ENCODE measurements at places on chromosomes 13 and 19.

- no peak for DNase-seq
Measured at GRCh38 chr13:110017379-110017778, 231.0 kb upstream of the IRS2 start.

GRCh38 chr19:3780786-3781304 lies 5.3 kb downstream of the MATK start:
- DNase-seq = no peak

- DNase-seq = no peak
Measured at GRCh38 chr13:101915331-101915730, 462.9 kb downstream of the ITGBL1 start.

DNA sequence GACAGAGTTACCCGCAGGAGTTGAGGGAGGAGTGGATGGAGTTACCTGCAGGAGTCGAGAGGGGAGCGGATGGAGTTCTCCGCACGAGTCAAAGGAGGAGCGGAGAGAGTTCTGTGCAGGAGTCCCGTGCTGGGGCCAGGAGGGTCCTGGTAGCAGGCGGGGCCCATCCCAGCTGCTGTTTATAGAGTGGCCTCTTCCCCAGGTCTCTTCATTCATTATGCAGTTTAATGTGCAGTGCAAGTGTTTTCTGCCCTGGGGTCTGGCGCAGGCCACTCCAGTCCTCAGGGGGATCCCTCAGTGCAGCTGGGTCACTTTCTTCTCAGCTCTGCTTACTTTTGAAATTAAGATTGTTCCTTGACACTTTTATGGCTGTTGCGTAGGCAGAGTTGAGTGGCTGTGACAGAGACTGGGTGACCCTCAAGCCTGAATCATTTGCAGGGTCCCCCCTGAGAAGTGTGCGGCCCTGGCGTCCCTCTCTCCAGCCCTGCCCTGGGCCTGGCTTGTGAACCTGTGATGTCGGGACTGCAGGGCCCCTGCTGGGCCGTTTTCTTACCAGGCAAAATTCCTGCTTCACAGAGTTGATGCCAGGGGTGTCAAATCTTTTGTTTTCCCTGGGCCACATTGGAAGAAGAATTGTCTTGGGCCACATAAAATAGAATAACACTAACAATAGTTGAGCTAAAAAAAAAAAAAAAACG lies 17.9 kb downstream of the TFDP1 start:
- DNase-seq = no peak

DNA sequence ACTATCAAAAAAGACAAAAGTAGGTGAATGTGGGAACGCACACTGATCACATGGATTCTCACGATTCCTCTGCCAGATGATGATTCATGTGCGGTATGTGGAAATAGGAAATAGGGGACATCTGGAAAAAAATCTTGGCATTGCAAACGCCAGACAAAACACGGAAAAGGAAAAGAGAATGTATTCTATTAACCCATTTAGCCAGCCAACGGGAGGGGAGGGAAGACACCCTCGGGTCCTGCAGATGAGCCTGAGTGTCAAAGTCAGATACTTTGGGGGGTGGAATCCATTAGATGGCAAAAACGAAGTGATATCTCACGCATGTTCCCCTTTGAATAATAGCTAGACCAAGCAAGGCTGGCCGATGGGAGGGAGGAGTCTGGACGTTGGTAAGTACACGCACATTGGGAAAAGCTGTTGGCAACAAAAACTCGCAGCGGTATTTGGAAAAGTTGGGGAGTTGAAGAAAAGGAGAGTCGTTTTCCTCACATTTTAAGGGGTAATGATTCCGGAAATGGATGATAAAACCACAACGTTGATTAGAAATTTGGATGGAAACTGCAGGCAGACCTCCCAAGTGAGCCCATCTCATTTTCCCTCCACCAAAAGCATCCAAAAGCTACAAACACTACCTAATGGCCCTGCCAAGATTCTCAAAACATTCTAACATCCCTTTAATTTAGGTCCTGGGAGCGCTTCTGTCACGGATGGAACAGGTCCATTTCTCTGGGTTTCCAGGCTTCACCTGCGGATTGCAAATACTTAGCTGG lies 73.6 kb downstream of the COL4A1 start:
- no peak for DNase-seq

DNA sequence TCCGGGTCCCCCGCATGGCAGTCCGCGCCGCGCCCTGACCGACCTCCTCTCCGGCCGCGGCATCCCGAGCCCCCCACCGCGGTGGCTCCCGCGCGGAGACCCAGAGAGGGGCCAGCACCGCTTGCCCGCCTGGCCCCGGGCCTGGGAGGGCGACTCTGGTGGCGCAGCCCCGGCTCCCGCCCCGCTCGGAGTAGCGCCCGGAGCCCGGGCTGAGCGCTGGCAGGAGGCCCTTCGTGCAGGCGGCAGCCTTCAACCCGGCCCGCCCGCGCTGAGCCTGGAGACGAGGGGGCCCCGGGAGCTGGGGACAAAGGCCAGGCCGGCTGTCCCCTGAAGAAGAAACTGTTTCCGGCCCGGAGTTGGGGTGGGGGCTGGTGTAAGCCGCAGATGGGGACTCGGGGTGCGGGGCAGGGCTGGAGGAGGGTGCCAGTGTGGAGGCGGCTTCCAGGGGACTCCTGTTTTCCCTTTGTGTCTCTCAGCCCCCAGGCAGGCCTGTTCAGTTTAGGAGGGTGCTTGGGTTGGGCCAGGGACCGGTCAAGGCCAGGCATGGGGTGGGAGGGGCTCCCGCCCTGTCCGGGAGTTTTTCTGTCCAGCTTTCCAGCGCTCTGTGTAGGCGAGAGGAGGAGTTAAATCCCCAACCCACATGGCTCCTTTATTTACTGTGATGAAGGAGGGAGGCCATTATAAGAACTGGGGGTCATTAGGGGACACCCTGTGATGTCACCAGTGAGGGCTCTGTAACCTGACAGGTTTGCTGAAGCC lies 935 bp downstream of the LRP3 start:
- no peak for DNase-seq

Measured in CD4-positive, alpha-beta T cell treated with Interleukin-15 for 1 hour (primary cell).